Natural killer cell treated with Interleukin-12 subunit alpha and Interleukin-12 subunit beta and Interleukin-15 and Interleukin-18, amount 100 ng/mL, for 72 hours (primary cell): ENCODE measurements at places on chromosomes 1 and 21. TPM values are rescaled to one million over a fixed set of nuclear protein-coding genes. Genes with fewer than 3 reads are reported as not detected.
A peak's percentile ranks its signal among the peaks of the same experiment; 100 is the strongest.

- peak; percentile 70 for DNase-seq
Measured at GRCh38 chr1:151443846-151444782, 15.2 kb downstream of the POGZ start.

DNA sequence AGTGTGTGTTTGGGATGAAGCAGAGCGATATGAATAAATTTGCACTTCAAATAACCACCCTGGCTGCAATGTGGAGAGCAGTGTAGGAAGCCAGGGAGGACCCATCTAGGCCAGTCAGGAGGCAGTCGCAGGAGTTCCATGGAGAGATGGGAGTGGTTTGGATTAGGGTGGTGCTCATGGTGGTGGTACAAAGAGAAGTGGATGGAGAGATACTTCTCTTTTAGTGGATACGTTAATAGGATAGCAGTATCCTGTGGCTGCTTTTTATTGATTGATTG is 58.2 kb downstream of the MAN1C1 start:
- DNase-seq, result no peak

GRCh38 chr1:212149566-212149965 is 114.0 kb downstream of the DTL start:
- no peak for DNase-seq

DNA sequence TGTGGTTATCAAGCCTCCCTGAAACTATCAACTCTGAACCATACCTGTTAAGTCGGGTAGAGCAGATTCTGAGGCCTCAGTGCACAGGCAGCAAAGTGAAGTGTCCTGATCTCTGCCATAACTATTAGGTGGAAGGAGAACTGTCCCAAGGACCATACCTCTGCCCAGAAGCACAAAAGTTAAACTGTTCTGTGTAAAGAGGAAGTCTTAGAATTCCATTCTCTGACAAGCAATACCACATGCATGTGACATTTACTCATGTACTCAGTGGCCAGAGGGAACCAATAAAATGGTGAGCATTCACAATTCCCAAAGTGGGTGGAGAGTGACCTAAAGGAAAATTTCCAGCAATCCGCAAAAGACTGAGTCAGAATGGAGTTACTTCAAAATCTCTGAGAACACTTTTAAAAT is 61.0 kb downstream of the TOR3A start:
- DNase-seq, result no peak

GRCh38 chr1:97307151-97307550 is 585.6 kb downstream of the PTBP2 start:
- DNase-seq, result no peak

SLC30A10 gene
- total RNA-seq, result not detected
